ENCODE measurements at places on chromosomes 6 and 20.

DNA sequence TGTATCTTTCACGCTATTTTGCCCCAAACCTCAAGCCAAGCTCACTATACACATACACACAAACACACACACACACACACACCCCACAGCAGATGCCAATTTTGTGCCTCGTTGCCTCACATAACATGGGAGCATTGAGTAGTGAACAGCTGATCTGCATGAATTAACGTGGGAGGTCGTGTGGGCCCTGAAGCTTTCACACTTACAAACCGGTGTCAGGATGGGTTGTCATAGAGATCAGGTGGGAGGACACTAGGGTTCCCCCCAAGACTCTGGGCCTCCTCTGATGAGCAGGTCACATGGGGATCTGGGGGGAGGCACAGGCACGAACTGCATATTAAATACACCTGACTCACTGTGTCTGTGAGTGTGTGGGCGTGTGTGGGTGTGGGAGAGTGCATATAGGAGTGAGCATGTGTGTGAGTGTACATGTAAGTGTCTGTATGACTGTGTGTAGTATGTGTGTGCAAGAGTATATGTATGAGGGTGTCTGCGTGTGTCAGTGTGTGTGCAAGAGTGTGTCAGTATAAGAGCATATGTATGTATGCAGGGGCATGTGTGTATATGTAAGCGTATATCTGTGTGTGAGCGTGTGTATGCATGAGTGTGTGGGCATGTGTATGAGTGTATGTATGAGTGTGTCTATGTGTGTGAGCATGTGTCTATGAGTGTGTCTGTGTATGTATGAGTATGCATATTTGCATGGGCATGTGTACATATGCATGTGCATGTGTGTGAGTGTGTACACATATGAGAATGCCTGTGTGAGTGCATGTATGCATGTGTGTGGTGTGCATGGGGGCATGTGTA, 370.4 kb downstream of the PREX1 start:
- DNase-seq = no peak

- DNase-seq = no peak
Observed at GRCh38 chr20:51807720-51808250, 5.5 kb upstream of the SALL4 start.

- DNase-seq = no peak
Observed at GRCh38 chr6:135657207-135657606, 159.7 kb upstream of the AHI1 start.

GRCh38 chr20:64112691-64113443, 5.5 kb upstream of the NPBWR2 start:
- no peak for DNase-seq

- no peak for DNase-seq
Observed at GRCh38 chr6:692356-692851, 535 bp downstream of the EXOC2 start.

DNA sequence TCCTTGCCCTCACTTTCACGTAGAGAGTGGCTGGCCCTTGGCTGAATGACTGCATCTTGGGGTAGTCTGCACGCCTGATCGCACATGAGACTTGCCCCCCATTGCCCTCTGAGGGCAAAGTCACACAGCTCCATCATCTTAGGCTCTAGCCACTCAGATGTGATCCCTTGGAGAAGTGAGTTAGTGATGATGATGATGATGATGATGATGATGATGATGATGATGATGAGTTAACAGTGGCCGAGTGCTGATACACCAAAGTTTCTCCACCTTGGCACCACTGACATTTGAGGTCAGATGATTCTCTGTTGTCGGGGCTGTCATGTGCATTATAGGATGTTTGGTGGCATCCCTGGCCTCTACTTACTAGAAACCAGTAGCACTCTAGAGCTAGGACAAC, 84.0 kb downstream of the PREX1 start:
- no peak for DNase-seq

DNA sequence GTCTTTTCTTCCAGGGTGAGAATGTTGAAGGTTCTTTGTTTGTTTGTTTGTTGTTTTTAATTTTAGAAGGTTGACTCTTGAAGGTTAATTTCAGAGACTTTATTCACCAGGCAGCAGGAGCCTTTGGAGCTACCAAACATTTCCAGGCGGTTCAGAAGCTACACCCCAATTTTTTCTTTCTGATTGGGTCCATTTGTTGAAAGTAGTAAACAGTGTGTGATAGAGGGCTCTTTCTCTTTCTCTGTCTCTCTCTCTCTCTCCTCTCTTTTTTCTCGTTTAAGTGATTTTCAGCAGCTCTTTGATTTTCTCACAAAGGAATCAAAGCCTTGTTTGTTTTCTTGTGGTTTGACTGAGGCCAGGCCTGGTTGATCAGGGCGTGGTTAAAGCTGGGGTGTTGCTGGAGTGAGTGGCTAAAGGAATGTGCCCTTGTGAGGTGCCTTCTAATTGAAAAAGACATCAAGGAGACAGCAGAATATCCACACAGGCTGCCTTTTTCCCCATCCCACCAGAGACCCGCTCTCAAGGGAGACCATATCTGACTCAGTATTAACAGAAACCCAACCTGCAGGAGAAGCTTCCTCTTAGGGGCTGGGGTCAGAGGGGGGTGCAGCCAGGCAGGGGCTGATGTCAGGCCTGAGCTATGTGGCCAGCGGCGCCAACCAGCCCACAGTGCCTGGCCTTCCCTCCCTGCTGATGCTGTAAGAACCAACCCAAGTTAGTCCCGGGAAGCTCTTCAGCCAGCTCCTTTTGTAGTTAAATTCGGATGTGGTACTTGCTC, 40.4 kb upstream of the NAA20 start:
- no peak for DNase-seq

All from renal cortex interstitium (tissue), 15 donors.